Aorta (tissue), 5 donors: ENCODE measurements at places on chromosomes 7 and 10. TPM values are rescaled to one million over a fixed set of nuclear protein-coding genes. Genes with fewer than 3 reads are reported as not detected.

DNA sequence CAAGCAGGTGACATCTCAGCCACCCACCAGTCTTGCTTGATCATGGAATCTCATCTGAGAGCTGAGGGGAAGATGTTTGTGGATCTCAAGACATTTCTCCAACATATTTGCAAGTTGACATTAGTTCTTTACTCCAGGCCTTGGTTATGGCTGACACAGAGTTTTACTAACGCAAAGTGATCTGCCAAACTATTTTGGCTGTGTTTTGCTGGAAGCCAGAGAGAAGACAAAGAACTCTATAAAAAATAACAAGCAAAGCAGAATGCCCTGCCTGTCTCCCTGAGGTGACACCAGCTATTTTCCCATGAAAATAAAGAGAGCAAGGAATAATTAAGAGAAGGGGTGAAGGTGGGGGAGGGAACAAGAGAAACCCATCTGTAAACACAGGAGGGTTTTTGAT is 286.4 kb downstream of the WDR11 start:
- no peak for DNase-seq

- DNase-seq = no peak
Measured at GRCh38 chr7:42506097-42506496, 269.1 kb upstream of the GLI3 start.

Gene BHLHA15
- total RNA-seq = not detected

Gene MICU1
- total RNA-seq = 40.7 TPM

Gene DNAJC1
- 26.7 TPM for total RNA-seq

Gene SPDYE16
- total RNA-seq = 0.16 TPM

Gene PRKAR1B
- total RNA-seq = 13.7 TPM
